ENCODE measurements at places on chromosomes 7 and 10.

- DNase-seq = peak; percentile 51
Observed at GRCh38 chr7:7761340-7761973, 43.0 kb upstream of the RPA3 start.

DNA sequence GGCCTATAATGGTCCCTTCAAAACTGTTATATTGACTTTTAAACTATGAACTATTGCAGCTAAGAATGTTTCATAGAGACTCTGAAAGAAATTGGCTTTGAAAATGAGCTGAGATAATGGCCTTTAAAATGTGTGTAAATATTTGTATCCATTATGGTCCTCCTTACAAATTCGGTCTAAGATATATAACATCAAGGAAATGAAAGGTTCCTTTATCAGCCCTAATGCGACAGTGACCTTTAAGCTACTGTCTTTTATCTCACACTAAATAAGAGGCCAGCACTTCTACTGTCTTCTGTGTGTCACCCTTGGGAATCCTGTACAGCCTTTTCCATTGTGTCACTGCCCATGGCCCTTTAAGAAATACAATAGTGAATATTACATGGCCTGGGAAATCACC is 19.5 kb downstream of the COL28A1 start:
- DNase-seq = no peak

GRCh38 chr10:72738486-72738885 is 46.5 kb downstream of the MCU start:
- DNase-seq = no peak

DNA sequence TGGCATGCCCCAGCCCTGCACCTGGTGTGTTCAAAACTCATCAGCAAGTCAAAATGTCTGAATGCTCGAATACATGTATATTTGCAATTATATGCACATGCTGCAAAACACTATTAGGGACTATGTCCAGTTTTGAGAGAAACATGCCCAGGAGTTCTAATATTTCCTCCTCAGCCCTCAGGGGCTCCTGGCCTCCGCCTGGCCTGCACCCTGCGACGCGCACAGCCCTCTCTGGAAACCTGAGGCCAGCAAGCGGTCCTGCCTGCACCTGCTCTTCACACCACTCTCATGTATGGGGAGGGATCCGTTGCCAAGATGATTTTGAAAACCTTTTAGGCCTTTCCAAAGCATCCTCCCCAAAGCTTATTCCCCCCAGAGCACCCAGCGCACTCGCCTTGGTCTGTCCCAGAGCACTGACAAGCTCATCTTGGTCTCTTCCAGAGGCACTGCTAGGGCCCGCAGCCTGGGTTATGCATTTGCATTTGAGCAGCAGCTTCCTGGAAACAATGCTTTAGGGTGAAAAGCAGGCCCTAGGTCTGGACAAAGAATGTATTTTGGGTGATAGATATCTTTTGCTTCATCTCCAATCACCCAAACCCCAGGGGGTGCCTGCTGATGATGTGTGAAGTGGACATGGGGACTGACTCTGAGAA is 22.6 kb upstream of the CNPY1 start:
- DNase-seq = no peak

- DNase-seq = no peak
Observed at GRCh38 chr10:31782701-31783100, 145.9 kb downstream of the ARHGAP12 start.

GRCh38 chr10:119654540-119654939 is 3.4 kb downstream of the BAG3 start:
- no peak for DNase-seq

DNA sequence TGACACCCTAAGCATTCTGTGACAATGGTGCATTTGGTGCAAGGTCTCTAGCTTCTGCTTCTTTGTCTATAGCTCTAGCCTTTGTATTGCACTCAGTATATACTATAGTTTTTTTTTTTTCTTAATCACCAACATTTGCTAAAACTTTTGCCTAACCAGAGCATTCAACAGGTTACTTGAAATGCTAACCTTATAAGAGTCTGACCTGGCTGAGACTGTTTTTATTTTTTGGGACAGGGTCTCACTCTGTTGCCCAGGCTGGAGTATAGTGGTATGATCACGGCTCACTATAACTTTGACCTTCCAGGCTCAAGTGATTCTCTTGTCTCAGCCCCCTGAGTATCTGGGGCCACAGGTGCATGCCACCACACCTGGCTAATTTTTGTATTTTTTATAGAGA is 92.4 kb downstream of the ZNF365 start:
- DNase-seq = no peak

- no peak for DNase-seq
Observed at GRCh38 chr10:30059209-30060107, at the start of gene JCAD. TSS of gene JCAD (minus strand) at chr10:30059586. CDS start at chr10:30047812, 11,774 bp downstream.
